ENCODE measurements at places on chromosomes 2 and 18. TPM values are rescaled to one million over a fixed set of nuclear protein-coding genes. Genes with fewer than 3 reads are reported as not detected.

GRHL1 gene
- total RNA-seq: 2.0 TPM

PLCD4 gene
- total RNA-seq: 0.37 TPM

BMP10 gene
- not detected for total RNA-seq

TSN gene
- 115 TPM for total RNA-seq

SNRNP27 gene
- total RNA-seq: 67.8 TPM

ABHD3 gene
- total RNA-seq: 21.1 TPM

DNA sequence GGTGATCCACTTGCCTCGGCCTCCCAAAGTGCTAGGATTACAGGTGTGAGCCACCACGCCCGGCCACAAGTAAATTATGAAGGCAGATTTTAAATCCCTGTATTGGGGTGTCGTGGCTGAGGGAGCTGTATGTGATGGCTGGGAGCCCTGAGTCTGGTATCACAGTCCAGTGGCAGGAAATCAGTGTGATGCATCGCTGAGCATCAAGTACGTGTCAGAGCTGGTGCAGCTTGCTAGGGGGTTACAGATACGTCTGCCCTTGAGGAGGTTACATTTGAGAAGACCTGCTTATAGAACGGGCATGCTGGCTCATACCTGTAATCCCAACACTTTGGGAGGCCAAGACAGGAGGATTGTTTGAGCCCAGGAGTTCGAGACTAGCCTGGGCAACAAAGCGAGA is 4.3 kb downstream of the ENOSF1 start:
- peaks cover 34% of the 10 kb centered on the region for H3K4me1 ChIP-seq
- peak overlapping the region; percentile 51 for H3K4me3 ChIP-seq
- no peak overlapping the region for H3K27ac ChIP-seq
- DNase-seq: no peak

DNA sequence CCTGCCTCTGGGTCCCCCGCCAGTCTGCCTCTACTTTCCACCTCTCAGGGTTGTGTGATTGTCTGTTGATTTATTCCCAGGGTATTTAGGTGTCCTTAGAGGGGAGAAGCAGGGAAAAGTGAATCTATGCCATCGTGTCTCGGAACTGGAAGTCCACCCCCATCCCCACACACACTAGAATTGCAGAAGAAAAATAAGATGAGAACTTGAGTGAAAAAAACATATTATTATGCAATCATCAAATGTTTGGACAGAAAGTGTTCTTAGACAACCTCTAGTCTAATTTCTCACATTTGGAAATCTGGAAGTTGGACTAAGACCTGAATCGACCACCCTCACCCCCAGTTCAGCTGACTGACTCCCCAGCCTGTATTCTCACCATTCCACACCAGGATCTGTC is 14.1 kb upstream of the CASP8 start:
- no peak overlapping the region for H3K4me3 ChIP-seq
- H3K27ac ChIP-seq: no peak overlapping the region
- no peaks in the 10 kb centered on the region for H3K27me3 ChIP-seq
- DNase-seq: no peak

GRCh38 chr2:172763079-172763478 is 27.4 kb downstream of the RAPGEF4 start:
- no peaks in the 10 kb centered on the region for H3K27me3 ChIP-seq
- no peak overlapping the region for H3K27ac ChIP-seq
- H3K4me3 ChIP-seq: no peak overlapping the region
- H3K4me1 ChIP-seq: no peaks in the 10 kb centered on the region

GRCh38 chr18:9741793-9742523 is 33.9 kb downstream of the RAB31 start:
- peak overlapping the region; percentile 81 for H3K4me3 ChIP-seq
- peak; percentile 35 for DNase-seq
- H3K4me1 ChIP-seq: peaks cover 62% of the 10 kb centered on the region
- no peaks in the 10 kb centered on the region for H3K36me3 ChIP-seq
- peak overlapping the region; percentile 96 for H3K27ac ChIP-seq

DNA sequence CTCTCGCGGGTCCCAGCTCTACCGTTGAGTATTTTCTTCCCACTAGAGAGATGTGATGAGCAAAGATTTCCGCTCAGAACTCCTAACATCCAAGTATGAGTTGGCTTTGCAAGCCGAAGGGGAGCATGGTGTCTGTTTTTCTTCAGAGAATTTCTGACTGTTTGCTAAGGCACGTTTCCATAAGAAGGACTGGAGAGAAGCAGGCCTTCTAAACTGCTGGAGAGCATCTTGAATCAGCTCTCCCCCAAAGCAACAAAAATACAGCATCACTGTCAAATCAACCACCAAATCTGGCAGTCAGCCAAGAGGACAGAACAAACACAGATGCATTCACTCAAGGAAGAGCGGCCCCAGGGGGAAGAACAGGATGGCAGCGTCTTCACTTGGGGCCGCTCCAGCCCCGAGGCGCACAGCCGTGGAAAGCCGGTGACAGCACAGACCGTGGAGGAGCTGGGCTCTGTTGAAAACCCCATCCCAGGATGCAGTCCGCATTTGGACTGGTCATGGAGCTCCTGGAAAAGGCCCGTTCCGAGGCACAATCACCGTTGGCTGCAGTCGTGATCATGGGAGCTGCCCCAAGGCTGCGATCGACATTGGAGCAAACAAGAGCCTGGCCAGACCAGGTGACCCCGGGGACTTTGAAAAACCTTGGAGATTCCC is 101.4 kb downstream of the NFATC1 start:
- no peaks in the 10 kb centered on the region for H3K27me3 ChIP-seq
- DNase-seq: no peak
- peak overlapping the region; percentile 61 for H3K27ac ChIP-seq
